CD14-positive monocyte (primary cell): ENCODE measurements at places on chromosomes 6 and 20.

- no peak for DNase-seq
These were observed 176.1 kb upstream of the SUPT3H start for GRCh38 chr6:45553730-45554344.

DNA sequence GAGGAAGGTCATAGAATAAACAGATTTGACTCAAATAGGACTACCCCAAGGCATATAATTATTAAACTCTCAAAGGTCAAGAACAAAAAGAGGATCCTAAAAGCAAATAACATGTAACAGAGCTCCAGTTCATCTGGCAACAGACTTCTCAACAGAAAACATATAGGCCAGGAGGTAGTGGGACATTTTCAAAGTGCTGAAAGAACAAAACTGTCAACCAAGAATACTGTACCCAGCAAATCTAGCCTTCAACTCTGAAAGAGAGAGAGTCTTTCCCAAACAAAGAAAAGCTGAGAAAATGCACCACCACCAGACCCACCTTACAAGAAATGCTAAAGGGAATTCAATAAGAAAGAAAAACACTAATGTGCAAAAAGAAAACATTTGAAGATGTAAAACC is 11.9 kb downstream of the NQO2 start:
- DNase-seq: no peak

DNA sequence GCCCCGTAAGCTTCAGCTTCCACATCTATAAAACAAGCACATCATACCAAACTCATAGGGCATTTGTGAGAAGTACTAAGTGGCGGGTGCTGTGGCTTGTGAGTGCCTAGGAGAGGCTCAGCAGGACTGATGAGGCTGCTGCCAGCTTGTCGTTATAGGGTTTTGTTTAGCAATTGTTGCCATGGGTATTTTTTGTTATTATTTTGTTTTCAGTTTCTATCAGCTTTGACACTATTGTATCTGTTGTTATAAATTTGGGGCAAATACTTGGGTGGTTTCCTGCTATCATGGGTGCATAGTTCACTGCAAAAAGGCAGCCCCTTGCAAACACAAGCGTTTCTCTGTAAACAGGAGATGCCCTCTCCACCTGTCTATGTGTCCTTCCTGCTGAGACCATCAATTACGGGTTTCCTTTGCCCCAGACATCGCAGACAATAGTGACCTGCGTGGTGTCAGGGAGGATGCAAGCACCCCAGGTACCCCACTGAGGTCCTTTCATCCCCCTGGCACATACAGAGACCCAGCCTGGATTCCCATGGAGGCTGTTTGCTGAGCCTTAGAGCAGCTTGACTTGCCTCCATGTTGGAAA is 3.1 kb upstream of the CCDC167 start:
- peak; percentile 11 for DNase-seq

DNA sequence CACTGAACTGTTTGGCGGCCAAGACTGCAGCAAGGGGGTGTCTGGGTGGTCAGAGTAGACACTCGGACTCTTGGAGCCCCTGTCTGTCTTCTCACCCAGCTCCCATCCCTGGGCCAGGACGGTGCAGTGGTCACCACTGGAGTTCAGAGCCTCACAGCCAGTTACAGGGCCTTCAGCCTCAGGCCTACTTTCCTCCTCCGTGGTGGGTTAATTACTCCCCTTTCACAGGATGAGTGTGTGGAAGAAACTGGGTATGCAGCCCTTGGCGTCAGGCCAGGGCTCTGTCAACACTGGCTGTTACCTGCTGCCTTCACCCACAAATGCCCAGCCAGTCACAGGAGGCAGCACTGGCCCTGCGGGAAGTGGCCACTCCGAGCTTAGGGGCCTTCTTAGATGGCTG is 1.8 kb upstream of the YTHDF1 start:
- no peak for DNase-seq

DNA sequence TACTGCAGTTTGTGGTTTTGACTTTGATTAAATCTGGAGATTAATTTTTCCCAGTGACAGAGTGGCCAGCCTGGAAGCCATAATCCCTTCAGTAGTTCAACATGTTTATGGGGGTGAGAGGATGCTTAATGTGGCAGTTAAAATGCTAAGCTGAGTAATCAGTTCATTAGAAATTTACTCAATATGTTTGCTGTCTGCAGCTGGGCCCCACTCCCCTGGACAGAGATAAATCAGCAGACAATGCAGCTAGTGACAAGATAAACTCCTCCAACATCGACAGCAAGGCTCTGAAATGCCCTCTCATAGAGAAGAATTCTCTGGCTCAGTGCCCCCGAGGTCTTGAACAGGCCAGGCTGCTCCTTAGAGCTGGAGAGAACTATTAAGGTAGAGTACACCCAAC is 101.9 kb downstream of the LRFN2 start:
- DNase-seq: no peak

DNA sequence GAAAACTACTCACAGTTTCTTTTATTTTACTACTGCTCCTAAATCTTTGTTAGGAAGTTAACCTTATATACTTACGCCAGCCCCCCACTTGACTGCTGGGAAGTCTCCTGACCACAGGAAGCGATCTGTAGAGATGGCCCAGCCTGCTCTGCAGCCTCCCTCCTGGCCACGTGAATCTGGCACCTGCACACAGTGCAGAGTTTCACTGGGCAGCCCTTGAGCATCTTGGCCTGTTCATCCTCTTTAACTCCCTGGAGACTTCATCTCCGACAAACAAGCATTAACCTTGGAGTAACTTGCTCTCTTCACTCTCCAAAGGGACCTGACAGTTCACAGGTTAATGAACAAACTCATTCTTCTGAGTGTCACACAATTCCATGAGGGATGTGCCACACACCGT is 294.1 kb downstream of the BTBD9 start:
- no peak for DNase-seq
